ENCODE measurements at places on chromosomes 2 and 18.

GRCh38 chr2:160241251-160242137 lies 41.4 kb upstream of the ITGB6 start:
- no peak for DNase-seq

- DNase-seq: no peak
These were observed 38.6 kb downstream of the SLC25A12 start for GRCh38 chr2:171855401-171855800.

DNA sequence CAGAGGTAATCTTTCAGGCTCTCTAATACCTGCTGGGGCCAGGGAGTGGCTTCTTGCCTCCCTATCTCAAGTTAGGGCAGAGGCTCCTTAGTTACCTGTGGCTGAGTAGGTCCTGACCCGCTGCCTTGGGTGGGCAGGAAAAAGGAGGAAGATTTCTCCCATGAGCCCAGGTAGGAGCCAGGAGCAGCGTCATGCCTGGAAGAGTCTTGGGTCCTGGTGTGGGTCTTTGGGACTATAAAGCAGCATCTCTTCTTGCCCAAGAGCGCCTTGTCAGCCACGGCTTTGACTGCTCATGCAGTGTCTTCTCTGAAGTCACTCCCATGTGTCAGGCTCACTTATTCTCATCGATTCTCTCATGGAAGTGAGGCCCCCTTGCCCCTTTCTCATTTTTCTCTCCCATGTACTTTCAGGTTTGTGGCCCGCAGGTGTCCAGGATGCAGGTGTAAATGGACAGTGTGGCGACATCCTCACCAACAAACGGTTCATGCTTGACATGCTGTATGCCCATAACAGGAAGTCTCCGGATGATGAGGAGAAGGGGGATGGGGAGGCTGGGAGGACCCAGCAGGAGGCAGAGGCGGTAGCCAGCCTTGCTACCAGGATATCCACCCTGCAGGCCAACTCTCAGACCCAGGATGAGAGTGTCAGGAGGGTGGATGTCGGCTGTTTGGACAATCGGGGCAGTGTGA lies 111.2 kb downstream of the TPGS2 start:
- no peak for DNase-seq

- DNase-seq: no peak
These were observed 97.0 kb downstream of the NEB start for GRCh38 chr2:151637271-151637781.

GRCh38 chr2:109438773-109439389 lies 174.9 kb downstream of the SEPTIN10 start:
- DNase-seq: no peak

DNA sequence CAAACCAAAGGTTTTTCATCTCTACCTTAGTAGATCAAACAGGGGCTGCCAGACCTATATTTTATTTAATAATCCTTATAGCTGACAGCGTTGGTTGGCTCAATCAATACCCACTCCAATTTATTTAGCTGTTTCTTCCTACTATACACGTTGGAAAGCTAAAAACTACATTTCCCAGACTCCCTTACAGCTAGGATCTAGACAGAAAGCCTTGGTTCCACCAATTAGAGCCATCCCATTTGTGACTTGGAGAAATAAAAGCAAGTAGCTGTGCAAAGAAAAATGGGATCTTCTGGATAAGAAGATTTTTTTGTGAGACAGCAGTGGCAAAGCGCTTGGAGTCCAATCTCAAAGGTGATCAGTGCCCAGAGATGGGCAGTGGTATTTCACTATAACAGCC lies 331.3 kb upstream of the MEIS1 start:
- no peak for DNase-seq

DNA sequence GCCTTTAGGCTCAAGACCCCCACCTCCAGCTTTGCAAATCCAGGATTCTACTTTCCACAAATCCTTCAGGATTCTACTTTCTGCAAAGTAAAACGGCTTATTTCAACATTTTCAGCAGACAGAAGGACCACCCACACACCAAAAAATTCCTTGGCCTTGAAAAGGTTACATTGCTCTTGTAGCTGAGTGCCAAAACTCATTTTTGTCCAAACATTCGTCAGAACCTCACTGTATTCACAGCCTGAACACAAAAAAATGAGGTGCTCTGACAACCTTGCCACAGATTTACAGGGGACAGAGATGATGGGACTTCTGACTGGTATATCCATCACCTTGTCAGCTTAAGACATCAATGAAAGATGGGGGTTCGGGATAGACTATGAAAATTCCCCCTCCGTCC lies 63.0 kb upstream of the COX7A2L start:
- DNase-seq: peak; percentile 28

- peak; percentile 43 for DNase-seq
These were observed 83.9 kb downstream of the ARHGEF4 start for GRCh38 chr2:130920415-130921163.

GRCh38 chr2:168678153-168678853 lies 124.1 kb upstream of the NOSTRIN start:
- DNase-seq: no peak

DNA sequence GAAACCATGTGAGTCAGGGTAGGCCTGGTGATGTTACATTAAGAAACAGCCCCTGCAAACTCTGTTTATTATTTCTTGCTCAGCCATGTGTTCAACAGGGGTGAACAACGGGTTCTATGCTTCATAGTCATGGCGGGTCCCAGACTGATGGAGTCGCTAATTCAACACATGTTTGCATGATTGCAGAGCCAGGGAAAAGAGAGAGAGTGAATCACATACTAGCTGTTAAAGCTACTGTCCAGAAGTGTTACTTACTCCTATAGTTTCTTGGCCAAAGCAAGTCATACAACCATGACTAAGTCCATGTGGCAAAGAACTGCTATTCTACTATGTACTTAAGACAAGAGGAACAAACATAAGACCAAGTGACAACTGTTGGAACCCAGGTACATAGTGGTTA lies 241.2 kb upstream of the SKOR2 start:
- DNase-seq: no peak

DNA sequence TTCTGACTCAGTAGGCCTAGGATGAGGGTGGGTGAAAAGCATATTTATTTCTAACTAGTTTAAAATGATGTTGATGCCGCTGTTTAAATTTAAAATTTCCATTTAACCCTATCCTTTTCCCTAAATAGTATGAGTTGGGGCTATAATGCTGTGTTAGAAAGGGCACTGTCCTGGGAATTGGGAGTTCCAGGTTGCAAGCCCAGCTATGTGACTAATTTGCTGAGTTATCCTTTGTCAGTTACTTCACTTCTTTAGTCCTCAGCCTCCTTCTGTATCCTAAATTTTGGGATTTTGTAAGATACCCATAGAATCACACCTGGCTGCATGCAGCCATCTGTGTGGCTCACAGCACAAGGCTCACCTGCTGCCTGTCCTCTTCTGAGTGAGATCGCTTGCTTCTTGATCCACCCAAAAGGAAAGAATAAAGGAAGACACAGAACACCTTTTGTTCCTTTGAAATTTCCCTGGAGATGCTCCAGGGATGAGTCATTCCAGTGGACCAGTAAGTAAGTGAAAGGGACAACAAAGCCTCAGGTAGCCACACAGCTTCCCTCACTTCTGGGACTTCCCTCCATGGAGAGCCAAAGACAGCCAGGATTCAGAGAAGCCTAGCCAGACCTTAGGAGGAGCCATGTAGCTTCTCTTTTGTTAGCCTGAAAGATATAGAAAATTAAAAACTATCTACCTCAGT lies 97.2 kb downstream of the DTNA start:
- DNase-seq: no peak
